ENCODE measurements at places on chromosomes 13 and 19.
A peak's percentile ranks its signal among the peaks of the same experiment; 100 is the strongest.

- peak; percentile 97 for DNase-seq
Observed at GRCh38 chr13:48500652-48501197, 32.2 kb downstream of the RCBTB2 start.

DNA sequence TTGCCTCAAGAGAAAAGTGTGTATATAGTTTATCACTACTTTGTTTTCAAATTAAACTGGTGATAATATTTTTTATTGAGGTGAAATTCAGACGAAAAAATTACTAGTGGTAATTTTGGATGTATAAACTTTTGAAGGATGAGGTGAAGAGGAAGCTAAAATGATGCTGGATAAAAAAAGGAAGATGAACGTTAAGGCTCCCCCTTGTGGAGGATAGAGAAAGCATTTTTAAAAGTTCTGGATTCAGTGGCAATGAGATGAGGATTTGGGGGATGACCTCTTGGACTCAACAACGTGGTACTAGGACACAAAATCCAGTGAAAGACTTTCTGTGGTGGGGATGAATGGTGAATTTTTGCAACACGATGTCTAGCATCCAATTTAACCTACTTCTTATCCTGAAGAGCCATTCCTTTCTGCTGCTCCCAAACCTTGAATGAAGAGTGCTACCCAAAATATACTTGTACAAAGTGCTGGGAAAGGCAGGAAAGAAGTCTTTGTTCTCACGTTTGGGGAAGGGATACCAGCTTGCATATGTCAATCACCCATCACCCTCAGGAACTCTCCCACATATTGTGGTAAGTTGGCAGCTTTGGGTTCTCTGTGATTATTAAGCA, 7.3 kb upstream of the SIGLEC5 start:
- peak; percentile 11 for DNase-seq

GRCh38 chr13:40232311-40233040, 434.0 kb downstream of the FOXO1 start:
- no peak for DNase-seq

DNA sequence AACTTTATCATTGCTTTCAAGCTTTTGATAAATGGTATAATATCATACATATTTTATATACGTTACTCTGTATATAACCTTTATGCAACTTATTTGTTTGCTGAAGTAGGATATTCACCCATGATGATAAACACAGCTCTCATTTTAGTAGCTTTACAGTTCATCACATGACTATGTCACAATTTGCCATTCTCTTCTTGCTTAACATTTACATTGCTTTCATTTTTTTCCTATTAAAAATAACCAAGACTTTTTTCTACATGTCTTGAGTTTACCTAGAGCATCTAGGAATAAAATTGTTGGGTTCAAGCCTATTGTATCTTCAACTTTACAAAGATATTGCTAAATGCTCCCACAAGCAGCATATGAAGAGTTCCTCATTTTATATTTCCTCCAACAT, 54.0 kb downstream of the KCNRG start:
- DNase-seq: peak; percentile 68

- DNase-seq: no peak
Observed at GRCh38 chr19:38617764-38618589, at the start of gene MAP4K1. Gene MAP4K1 (minus strand): TSS chr19:38617953. CDS start chr19:38617895, 58 bp downstream.

- DNase-seq: no peak
Observed at GRCh38 chr13:91238036-91238435, 109.5 kb upstream of the MIR17HG start.

DNA sequence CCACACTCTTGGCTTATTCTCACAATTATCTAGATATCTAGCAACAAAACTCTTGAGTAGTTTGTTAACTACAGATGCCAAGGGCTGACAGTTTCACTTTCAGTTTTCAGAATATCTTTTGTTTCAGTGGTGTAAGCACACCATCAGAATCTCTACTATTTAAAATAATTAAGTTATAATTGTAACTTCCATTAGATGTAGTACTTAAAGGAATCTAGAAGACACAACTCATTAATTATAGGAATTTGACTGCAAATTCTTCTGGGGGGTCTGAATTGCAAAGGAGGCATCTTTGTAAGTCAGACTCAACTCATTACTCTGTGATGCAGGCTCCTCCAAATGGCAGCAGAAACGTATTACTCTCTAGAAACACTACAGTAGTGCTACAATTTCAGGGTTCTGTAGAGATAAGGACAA, 44.9 kb upstream of the USPL1 start:
- DNase-seq: peak; percentile 76

GRCh38 chr13:25415241-25415640, 43.5 kb downstream of the ATP8A2 start:
- no peak for DNase-seq

- DNase-seq: no peak
Observed at GRCh38 chr13:79932556-79932955, 408.4 kb downstream of the SPRY2 start.

GRCh38 chr13:42041011-42041683, 7.3 kb upstream of the DGKH start:
- peak; percentile 57 for DNase-seq

- DNase-seq: peak; percentile 44
Observed at GRCh38 chr13:101398920-101399319, 17.4 kb downstream of the NALCN start.

GRCh38 chr13:40485611-40486517, 180.6 kb downstream of the FOXO1 start:
- DNase-seq: no peak

DNA sequence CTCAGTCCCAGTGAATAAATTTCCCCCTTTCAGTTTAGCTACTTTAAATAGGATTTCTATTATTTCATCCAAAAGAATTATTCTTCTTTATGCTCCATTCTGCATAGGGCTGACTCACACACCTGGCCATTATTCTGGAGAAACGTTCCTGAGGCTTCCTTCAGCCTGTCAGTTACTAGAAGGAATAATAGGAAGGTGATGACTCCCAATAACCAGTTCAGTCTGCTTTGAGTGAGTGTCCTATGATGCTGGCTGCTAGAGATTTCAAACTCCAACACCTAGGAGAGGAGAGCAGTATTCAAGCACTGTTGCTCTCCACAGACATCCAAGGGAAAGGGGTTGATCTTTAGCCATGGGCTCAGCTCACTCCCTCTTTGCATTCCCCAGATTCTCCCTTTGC, 117.8 kb downstream of the KCTD12 start:
- no peak for DNase-seq

DNA sequence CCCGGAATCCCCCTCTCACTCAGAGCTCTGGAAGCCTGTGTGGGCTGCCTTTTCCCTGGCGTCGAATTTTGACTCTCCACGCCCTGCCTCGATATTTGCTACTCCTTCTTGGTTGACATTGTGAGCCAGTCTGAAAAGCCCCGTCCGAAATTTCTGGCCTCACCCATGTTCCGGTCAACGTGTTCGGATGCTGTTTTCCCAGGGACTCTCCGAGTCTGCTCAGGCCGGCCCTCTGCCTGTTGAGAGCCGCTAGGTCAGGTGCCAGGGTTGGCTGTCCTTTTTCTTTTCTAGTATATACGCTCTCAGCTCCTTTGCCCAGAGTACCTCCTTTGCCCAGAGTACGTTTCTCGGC, 6.8 kb upstream of the DGKH start:
- DNase-seq: peak; percentile 76

GRCh38 chr19:48400018-48400742, 6.7 kb downstream of the GRIN2D start:
- DNase-seq: peak; percentile 91

- DNase-seq: no peak
Observed at GRCh38 chr19:43807651-43808050, 5.4 kb upstream of the LYPD5 start.

GRCh38 chr13:36841391-36841790, 22.4 kb downstream of the RFXAP start:
- DNase-seq: peak; percentile 44

- peak; percentile 100 for DNase-seq
Observed at GRCh38 chr19:42268142-42268703, 829 bp upstream of the CIC start.

- DNase-seq: no peak
Observed at GRCh38 chr19:48674216-48674809, 1.5 kb upstream of the NTN5 start.

DNA sequence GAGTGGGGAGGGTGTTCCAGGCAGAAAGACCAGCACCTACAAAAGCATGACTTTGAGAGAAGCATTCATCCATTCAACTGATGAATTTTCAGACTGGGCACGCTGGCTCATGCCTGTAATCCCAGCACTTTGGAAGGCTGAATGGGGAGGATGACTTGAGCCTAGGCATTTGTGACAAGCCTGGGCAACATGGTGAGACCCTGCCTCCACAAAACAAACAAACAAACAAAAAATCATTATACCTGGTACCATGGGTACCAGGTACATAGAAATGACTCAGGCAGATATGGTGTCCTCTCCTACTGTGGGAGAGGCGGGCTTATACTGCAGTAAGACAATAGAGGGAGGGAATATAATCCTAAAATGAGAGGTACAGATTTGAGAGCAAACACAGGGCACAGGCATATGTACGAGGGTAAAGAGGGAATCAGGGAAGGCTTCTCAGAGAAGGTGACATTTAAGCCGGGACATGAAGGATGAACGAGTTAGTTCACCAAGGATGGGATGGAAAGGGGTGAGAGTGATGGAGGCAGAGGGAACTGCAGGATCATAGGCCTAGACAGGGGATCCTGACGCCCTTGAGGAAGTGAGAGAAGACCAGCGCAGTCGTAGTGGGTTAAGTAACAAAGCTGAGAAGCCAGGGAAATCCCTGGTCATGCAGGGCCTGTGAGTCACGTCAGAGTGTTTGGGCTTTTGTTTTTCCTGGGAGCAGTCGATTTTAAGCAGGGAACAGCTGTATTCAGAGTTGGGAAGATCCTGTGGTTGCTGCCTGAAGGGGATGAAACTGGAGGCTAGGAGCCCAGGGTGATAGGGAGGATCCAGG, 2.9 kb downstream of the CYP2S1 start:
- DNase-seq: peak; percentile 44

GRCh38 chr13:73870970-73871935, 263.0 kb downstream of the KLF12 start:
- DNase-seq: peak; percentile 97

DNA sequence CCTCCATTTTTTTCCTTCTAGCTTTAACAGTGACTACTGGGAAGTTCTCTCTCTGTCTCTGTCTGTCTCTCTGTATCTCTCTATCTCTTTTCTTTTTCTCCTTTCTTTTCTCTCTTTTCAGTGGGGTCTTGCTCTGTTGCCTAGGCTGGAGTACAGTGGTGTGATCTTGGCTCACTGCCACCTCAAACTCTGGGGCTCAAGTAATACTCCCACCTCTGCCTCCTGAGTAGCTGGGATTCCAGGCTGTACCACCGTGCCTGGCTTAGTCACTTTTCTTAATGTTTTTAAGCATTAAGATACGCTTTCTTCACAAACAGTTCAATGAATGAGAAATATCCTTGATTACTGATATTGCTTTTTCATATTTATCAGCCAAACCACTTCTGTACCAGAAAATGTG, 13.1 kb downstream of the PCCA start:
- peak; percentile 39 for DNase-seq

GRCh38 chr19:33147538-33147937, 15.6 kb downstream of the WDR88 start:
- DNase-seq: no peak

GRCh38 chr19:44714597-44715169, 15.7 kb downstream of the CEACAM16 start:
- no peak for DNase-seq

GRCh38 chr13:53749306-53749705, 720.7 kb downstream of the OLFM4 start:
- no peak for DNase-seq

DNA sequence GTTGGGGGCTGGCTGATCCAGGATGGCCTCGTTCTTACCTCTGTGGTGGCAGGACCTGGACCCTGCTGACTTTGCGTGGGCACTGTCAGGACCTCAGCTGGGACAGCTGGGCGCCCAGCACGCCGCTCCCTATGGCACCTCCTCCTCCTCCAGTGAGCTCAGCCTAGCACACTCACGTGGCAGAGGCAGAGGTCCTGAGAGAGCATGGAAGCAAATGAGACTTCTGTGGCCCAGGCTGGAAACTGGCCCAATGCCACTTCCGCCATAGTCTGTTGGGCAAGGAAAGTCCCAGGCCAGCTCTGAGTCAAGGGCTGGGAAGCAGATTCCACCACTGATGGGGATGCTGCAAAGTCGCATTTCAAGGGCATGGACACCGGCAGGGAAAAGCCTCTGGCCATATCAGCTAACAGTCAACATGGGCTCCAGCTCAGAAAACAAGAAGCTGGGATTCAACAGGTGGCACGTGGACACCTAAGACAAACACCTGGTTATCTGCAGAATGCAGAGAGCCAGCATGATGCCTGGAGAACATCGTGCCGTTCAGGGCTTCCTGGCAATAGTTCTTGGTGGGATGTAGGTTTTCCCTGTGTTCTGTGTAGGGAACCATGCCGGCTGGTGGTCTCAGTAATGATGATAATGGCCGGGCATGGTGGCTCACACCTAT, 16.7 kb downstream of the MYBPC2 start:
- DNase-seq: no peak

GRCh38 chr13:88263808-88264207, 592.6 kb downstream of the SLITRK5 start:
- DNase-seq: no peak

- no peak for DNase-seq
Observed at GRCh38 chr13:19767966-19768365, 14.8 kb downstream of the PSPC1 start.

- DNase-seq: peak; percentile 33
Observed at GRCh38 chr13:49046002-49046401, 70.3 kb downstream of the FNDC3A start.

- peak; percentile 60 for DNase-seq
Observed at GRCh38 chr13:33606692-33607091, 211.3 kb upstream of the RFC3 start.

DNA sequence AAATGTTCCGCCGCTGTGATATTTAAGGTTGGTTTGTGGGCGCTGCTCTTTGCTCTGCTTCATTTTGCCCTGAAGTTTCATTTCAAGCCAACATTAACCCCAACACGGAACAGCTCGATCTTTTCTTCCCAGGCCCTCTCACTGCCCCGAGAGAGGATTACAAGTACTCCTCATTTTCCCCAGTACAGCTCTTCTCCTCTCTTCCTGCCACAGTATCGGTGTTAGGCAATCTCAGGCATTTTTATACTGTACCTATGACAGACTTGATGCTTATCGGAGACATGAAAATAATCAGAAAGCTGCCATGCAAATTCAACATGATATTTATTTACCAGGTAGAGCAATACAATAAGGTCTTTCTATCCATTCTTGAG, 1.3 kb upstream of the EDNRB start:
- DNase-seq: no peak

- DNase-seq: no peak
Observed at GRCh38 chr13:20566468-20566897, 474 bp upstream of the IFT88 start.
